ENCODE measurements at places on chromosomes 12 and 14. TPM values are rescaled to one million over a fixed set of nuclear protein-coding genes. Genes with fewer than 3 reads are reported as not detected.

- no peak for DNase-seq
These were observed 85.1 kb downstream of the ACACB start for GRCh38 chr12:109201496-109201885.

KCNC2 gene
- not detected for total RNA-seq

DNA sequence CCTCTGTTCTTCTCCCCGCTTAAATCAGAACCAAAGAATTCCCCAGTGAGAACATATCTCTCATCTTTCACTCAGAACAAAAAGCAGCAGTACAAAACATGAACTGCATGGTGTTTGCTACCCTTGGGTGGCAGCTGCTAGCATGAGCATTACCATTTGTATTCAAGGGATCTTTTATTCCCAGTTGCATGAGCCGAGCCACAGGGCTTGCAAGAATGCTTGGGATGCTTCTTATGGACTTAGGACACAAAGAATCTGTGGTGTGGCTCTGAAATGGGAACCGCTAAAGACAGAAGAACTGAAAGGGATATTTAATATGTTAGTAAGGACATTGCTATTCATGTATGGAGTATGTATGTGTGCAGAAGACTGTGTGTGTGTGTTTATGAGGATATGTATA lies 190.6 kb downstream of the TMX1 start:
- no peak for DNase-seq

- no peak for DNase-seq
These were observed 53.1 kb downstream of the GALNT9 start for GRCh38 chr12:132276066-132276826.

GRCh38 chr12:71216725-71217579 lies 59.2 kb upstream of the TSPAN8 start:
- DNase-seq: no peak

DNA sequence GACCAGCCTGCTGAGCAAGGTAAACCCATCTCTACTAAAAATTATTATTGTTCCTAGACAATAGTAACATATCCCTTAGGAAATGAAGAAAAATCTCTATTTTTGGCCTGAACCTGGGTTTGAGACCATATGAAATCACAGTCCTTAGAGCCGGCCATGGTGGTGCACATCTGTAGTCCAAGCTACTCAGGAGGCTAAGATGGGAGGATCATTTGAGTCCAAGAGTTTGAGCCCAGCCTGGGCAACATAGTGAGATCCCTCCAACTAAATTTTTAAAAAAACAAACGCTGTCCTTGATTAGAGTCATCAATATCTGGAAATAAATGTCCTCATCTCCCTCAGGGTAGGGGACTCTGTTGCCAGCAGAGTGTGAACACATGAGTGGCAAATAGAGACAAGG lies 34.6 kb downstream of the RPS29 start:
- no peak for DNase-seq

DNA sequence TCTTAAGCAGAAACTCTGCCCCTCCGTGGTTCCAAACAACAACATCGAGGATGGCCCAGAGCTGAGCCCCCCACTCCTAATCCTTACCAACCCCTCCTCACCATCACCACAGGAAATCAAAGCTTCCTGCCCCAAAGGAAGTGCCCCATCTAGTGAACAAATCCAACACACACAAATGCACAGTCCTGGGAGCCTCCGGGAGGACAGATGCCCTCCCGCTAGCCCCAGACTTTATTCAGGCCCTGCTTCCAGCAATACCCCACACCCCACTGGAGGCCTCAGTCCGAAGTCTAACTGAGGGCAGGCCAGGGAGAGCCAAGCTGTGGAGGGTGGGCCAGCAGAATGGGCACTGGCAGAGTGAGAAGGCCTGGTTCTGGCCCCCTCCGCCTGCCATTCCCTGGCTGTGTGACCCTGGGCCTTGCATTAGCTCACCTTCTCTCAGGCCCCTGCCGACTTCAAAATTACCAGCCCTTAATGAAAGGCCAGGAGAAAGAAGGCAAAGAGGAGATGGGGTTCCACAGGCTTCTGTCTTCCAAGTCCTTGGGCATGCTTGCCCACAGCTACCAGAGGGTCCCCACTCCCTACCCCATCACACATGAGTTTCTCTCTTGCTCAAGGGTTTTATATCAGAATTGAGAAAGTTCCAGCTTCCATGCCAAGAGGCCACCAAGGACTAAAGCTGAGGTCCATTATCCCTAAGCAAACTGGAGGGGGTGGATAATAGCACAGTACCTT lies 2.3 kb downstream of the HDAC7 start:
- no peak for DNase-seq

All from glomerular endothelial cell (primary cell).